ENCODE measurements at places on chromosomes 11 and 22.

DNA sequence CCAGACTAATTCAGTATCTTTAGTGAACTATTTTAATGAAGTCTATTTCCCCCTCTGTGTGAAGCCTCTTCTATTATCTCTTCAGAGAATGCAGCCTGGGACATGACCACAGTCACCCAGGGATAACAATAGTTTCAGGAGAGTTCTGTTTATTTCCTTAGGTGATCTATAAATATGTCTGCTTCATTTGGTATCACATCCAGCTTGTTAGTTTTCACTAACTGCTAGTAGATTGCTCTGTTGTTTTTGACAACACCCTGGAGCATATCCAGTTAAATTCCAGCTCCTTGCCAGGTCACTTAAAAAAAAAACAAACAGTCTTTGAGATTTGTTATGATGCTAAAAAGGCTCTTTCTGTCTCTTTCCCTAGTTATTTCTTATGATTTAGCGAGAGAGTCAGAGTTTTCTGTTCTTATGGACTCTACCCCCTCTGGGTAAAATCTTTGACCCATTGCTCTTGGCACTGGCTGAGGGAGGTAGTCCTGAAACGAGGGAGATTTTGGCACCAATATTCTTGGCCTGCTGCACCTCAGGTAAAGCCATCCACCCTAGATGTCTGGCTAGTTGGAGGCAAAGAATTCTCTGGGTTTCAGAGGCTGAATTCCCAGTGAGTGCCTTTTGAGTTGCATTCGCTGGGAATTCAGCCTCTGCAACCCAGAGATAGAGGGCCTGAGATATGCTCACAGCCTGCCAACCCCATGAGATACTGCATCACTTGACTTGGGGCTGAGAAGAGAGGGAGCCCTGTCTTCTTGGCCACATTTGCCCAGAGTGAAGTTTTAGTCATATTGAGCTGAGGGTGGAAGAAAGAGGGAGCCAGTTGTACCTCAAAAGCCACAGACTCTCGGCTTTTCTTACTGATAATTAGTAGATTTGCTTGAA, 159.1 kb downstream of the PGR start:
- no peak for DNase-seq

GRCh38 chr11:127651888-127652221, 651.3 kb upstream of the KIRREL3 start:
- no peak for DNase-seq

DNA sequence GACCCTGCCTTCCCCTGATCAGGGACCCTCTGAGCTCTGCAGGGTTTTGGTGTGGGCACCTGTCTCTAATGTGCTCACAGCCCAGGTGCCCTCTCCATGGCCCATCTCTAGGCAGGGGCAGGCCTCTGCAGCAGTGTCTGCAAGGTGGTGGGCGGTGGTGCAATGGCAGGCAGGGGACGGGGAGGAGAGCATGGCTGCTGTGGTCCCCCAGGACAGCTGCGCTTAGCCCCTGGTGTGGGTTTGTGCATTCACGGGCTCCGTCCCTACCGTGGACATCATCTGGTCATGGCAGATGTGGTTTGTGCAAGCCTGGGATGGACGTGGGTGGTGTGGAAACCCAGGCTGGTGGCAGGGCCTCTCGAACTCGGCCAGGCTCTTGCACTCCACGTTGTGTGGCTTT, 443.1 kb downstream of the TBC1D22A start:
- DNase-seq = no peak

DNA sequence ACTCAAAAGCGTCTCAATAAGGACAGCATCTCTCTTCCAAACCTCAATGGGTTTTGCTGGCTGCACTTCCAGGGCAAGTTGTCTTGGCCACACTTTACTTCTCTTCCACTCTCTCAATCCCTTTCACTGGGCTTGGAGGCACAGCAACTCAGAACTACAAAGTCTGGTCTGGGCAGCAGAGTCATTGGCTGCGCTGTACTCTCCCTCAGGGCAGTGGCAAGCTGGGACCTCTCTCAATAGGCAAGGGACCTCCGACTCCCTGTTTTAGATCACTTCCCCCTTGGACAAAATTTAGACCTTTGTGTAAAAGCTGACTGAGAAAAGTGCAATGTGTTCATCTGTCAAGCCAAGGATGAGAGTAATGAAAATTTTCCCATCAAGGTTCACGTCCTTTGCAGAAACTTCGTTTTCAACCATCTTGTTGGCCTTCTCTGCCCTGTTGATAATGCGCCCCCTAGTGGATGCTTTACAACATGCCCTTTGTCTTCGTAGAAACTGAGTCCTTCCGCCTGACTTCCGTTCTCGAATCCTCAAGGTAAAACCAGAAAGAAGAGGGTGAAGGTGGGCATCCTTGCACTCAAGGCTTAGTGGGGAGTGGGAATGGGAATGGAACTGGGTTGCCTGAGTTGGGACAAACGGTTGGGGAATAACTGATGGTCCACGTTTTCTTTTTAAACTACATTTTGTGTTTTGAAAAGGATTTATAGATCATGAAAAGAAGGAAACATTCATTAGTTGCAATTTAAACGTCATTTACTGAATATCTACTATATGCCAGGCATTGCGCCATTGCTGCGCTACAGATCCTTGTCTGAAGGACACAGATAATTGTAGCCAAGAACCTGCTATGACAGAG, 99.1 kb downstream of the CD44 start:
- peak; percentile 49 for DNase-seq

Data from activated CD8-positive, alpha-beta memory T cell treated with anti-CD3 and anti-CD28 coated beads, Interleukin-2, amount 50 U/mL, for 4 hours (primary cell).